ENCODE measurements at places on chromosomes 6 and 20.

DNA sequence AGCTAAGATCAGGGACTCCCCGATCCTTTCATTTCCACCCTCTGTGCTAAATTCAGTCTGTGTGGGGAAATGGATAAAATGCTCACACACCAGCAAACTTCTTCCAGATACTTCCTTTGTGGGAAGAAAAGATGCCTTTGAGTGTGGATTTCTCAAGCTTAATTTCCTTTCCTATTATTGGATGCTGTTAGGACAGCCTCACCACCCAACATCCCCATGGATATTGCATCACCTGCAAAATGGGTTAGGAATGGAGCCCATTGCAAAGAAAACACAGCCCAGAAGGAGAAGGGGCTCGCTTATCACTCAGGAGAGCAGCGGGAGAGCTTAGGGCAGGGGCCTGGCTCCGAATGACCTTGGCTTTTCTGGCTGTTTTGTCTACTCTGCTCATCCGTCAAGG lies 272.2 kb downstream of the CDC5L start:
- DNase-seq: no peak

GRCh38 chr6:36624461-36625157 lies 30.4 kb downstream of the SRSF3 start:
- no peak for DNase-seq

- DNase-seq: no peak
Measured at GRCh38 chr6:4930025-4930691, 73.7 kb downstream of the RPP40 start.

- no peak for DNase-seq
Measured at GRCh38 chr20:584161-584970, 25.7 kb downstream of the TCF15 start.

DNA sequence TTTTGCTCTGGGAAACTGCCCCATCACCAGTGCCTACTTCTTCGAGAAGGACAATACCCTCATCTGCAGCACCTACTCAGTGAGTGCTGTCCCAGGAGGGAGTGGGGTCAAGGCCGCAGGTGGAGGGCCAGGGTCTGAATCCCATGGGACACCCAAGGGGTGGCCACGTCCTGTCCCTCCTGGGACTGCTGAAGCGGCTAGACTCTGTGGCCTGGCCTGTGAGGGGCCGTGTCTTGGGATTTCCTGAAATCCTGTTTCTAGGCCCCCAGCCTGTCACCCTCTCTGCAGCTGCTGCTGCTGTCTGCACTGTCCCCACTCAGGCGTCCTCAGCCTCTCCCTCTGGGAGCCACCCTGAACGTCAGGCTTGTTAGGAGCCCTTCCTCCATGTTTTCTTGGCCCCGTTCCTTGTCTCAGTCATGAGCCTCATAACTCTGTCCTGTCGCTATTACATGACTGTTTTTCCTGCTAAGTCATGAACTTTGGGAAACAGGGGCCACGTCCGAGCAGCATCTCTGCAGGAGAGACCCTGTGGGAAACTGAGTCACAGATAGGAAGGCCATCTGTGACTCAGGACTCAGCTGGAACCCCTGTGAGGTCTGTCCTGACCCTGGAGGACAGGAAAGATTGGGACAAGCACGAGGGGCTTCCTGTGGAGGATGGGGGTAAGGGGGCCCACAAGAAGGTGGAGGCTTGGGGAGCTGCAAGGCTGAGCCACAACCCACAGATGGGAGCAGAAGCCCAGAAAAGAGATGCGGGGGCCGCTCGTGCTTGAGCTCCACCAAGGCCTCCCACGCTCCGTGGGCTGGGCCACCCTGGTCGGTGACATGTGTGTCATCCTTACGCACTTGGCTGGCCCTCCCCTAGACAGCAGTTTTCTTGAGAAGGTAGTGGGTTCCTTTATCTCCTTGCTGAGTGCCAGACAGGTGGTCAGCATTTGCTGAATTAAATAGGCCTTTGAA lies 49.9 kb downstream of the EFCAB8 start:
- DNase-seq: no peak

- peak; percentile 97 for DNase-seq
Measured at GRCh38 chr20:49278036-49278817, at the start of gene ZNFX1. ZNFX1 (minus strand) TSS chr20:49278057; CDS start chr20:49275839, 2,218 bp downstream.

DNA sequence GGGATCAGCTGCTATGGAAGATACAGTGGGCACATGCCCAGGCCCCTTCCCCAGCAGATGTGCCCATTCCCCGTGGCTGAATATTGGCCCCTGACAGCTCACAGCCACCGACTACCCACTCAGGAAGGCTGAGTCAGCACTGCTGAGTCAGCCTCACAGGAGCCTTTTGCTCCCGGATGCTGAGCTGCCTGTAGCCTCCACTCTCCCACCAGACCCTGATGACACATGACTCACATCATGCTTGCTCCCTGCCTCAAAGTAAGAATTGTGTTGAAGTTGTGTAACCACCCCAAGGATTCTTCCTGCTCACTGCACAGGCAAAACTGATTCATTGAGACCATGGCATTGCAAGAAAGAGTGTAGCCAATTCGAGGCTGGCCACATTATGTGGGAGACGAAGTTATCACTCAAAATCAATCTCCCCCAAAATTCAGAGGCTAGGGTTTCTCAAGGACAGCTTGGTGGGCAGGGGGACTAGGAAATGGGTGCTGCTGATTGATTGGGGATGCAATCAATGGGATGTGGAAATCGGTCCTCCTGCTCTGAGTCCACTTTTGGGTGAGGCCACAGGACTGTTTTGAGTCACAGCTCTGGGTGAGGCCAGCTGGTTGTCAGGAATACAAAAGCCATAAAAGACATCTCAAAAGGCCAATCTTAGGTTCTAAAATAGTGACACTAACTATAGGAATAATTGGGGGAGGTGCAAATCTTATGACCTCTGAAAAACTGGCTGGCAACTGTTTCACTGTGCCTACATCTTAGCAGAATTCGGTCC lies 556.6 kb upstream of the CDH4 start:
- no peak for DNase-seq

DNA sequence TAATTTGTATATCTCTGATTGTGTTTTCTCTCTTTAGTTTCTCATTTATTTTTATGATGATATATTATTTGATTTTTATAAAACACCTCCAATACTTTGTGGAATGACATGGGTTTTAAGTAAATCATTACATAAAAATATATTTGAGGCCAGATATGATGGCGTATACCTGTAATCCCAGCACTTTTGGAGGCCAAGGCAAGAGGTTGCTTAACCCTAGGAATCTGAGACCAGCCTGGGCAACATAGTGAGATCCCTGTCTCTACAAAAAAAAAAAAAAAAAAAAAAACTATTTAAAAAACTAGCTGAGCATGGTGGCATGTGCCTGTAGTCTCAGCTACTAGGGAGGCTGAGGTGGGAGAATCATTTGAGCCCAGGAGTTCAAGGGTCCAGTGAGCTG lies 87.3 kb downstream of the BMP6 start:
- DNase-seq: no peak

GRCh38 chr20:50689864-50690649 lies 1.3 kb downstream of the RIPOR3 start:
- peak; percentile 35 for DNase-seq
